GM13977 (cell line): ENCODE measurements at places on chromosomes 6 and 20.

DNA sequence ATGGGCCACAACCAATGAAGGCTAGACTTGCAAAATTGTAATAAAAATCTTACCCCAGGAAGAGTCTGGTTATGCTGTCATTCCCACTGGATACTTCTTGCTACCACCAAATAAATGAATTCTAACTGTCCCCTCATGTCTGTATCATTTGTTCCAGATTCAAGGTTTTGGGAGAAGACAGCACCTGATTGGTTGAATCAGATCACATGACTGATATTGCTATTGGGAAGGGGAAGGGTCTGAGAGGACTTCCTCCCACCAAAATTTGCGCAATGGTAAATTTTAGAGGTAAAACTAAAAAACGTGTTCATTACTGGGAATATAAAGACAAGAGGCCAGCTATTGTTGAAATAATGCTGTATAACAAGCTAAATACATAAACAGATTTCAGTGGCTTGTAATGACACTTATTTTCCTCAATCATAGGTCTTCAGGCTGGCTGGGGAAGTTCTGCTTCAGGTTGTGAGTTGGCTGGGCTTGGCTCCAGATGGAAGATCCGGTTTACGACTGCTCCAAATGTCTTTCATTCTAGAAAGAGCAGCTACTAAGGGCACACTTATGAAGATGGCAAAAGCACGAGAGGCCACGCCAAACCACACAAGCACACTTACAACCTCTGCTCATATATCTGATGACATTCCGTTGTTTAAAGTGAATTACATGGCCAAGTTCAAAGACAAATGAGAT lies 27.1 kb upstream of the TASP1 start:
- DNase-seq: no peak

DNA sequence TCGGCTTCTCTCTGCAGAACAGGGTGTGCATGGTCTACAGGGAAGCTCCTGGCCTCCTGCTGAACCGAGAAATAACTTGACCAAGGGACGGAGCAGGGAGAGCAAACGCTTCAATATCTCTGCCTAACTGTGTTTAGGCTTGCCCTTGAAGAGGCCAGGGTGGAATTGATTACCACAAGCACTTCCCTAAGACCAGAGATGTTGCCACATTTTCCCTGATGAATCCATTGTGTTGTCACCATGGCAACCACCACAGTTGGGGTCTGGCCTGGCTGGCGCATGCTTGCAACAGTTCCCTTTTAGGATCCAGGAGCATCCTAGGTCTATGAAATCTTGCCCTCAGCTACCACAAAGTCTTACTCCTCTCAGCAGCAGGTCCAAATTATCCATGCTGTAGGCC lies 213.5 kb upstream of the SULF2 start:
- DNase-seq: no peak

DNA sequence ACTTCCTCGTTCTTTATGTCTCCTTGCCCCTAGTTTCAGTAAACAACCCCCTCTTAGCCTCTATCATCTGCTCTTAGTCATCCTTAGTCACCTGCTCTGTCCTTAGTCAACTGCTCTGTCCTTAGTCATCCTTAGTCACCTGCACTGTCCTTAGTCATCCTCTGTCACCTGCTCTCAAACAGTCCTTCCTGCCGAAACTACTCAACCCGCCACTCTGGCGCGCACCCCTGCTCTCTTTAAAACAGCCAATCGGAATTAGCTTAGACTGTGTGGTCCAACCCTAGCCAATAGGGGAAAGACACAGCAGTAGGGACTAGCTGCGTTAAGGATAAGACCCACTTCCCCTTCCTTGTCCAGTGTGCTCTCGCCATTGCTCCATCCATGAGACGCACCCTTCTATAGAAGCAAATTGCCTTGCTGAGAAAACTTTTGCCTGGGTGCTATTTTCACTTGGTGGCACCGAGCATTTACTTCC lies 73.9 kb downstream of the BACH2 start:
- DNase-seq: no peak

- DNase-seq: no peak
Observed at GRCh38 chr6:108556250-108556649, 4.5 kb upstream of the FOXO3 start.

DNA sequence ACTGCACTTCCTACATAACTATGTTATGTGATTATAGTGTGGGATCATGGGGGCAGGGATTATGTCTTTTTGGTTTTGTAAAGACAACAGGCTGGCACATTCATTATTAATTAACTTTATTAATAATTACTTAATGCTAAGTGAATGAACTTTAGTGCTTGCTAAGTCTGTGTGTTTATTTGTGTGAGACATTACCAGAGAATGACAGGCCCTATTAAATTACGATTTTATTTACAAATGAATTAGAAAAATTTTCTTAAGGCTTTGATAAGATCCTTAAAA lies 100.9 kb downstream of the CD83 start:
- DNase-seq: no peak

DNA sequence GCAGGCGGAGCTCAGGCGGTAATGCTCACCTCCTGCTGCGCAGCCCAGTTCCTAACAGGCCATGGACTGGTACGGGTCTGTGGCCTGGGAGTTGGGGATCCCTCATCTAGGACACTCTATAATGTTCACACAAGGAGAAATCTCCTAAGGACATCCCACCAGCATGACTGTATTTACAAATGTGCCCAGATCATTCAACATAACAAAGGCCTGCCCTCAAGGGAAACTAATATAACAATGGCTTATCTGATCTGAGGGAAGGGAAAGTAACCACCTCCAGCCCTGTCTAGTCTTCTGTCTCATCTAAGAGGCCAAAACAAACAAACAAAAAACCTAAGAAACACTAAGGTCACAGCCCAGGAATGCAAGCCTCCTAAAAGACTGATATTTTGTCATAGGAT lies 232.8 kb downstream of the RNGTT start:
- DNase-seq: no peak

- DNase-seq: no peak
Observed at GRCh38 chr6:16336911-16337294, 98.5 kb downstream of the GMPR start.

DNA sequence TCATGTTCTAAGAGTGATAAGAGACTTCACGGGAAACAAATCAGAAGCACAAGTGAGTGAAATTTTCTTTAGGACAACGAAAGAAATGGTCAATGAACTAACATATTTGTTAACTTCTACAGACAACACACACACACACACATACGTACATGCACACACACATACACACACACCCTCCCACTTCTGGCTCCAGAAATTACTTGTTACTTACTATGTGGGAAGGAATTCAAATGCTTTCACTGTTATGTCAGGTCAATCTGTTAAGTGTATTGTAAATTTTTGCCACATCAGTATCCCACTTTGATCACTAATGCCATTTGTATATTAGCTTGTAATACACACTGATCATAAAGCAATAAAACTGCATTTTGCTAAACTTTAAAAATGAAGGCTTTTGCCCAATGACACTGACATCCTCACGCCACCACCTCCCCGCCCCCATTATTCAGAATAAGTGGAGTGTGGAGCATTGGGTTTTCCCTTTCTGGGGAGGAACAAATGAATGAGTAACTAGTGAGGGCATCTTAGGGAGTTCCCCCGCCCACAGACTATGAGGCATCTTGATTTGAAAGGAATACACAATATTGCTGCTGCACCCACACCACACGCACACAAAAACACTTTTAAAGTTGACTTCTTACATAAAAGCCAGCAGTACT lies 76.2 kb downstream of the ATXN1 start:
- DNase-seq: peak; percentile 27

DNA sequence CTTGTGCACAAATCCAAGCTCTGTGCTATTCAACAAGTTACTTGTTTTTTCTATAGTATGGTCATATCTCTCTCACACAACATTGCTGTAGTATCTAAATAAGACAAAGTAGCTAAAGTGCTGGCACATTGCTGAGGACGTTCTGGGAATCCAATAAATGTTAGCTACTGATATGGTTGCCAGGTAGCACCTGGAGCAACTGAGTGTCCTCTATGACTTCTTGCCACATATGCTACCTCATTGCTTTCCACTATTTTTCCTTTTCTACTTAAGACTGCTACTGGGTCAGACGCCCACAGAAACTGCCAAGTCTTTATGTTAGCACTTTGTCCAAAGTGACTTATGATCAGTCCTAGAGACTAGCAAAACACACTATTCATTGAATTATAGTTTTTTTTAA lies 85.3 kb downstream of the SYCP2 start:
- no peak for DNase-seq

DNA sequence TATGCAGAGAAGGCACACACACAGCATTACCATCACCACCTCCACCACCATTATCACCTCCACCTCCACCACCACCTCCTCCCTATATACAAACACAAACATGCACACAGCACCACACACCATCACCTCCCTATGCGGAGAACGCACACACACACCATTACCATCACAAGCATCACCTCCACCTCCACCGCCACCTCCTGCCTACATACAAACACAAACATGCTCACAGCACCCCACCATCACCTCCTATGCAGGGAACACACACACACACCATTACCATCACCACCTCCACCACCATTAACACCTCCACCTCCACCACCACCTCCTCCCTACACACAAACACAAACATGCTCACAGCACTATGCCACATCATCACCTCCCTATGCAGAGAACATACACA lies 236.5 kb upstream of the AFDN start:
- no peak for DNase-seq

DNA sequence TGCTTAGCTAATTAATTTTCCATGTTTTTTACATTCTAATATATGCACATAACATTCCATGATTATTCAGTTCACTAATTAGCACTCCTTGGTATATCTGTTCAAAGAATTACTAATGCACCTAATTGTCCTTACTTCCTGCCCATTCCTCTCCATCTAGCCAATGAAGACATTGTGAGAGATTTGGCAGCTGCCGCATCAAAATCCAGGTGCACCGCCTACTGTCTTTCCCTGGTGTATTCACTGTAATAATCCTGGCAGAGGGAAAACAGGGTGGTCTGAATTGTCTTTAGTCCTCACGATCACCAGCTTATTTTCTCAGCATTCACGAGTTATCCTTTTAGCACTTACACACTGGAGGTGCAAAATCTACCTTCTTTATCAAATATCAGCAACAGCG lies 61.0 kb upstream of the SCGN start:
- no peak for DNase-seq

GRCh38 chr6:150745896-150746295 lies 119.6 kb upstream of the MTHFD1L start:
- no peak for DNase-seq

GRCh38 chr6:168078943-168079405 lies at the start of gene FRMD1:
Gene FRMD1 (minus strand): TSS chr6:168079212. CDS start chr6:168079094, 118 bp downstream.
- no peak for DNase-seq

GRCh38 chr6:124753562-124754105 lies 208.6 kb upstream of the RNF217 start:
- DNase-seq: no peak

GRCh38 chr6:98840996-98841513 lies 6.7 kb downstream of the POU3F2 start:
- DNase-seq: no peak

DNA sequence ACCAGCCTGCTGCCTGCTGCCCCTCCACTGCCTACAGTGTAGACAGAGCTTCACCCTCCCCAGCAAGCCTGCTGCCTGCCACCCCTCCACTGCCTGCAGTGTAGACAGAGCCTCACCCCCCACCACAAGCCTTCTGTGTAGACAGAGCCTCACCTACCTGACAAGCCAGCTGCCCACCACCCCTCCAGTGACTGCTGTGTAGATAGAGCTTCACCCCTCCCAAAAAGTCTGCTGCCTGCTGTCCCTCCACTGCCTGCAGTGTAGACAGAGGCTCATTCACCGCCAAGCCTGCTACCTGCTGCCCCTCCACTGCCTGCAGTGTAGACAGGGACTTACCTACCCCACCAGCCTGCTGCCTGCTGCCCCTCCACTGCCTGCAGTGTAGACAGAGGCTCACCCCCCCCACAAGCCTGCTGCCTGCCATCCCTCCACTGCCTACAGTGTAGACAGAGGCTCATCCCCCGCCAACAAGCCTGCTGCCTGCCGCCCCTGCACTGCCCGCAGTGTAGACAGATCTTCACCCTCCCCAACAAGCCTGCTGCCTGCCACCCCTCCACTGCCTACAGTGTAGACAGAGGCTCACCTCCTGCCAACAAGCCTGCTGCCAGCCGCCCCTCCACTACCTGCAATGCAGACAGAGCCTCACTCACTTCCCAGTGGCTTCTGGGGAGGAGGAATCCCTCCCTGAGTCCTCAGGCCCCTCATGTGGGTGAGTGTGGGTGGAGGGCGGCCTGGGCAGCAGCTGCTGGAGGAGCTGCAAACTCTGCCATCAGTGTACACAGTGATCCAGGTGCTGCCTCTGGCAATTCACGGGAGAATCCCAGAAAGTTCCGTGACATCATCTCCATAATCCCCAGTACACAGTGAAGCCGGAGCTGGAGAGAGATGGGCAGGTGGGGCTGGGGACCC lies 140.9 kb downstream of the DLL1 start:
- DNase-seq: no peak

GRCh38 chr6:114762145-114762544 lies 419.3 kb upstream of the HS3ST5 start:
- no peak for DNase-seq

GRCh38 chr20:13102694-13103093 lies 93.9 kb downstream of the SPTLC3 start:
- DNase-seq: no peak
